ENCODE measurements at places on chromosomes 16 and 17. TPM values are rescaled to one million over a fixed set of nuclear protein-coding genes. Genes with fewer than 3 reads are reported as not detected.

The PRAC1 gene
- not detected for total RNA-seq

The PIPOX gene
- total RNA-seq = 1.7 TPM

The EVPL gene
- not detected for total RNA-seq

The TMIGD1 gene
- total RNA-seq = not detected

The IGFALS gene
- total RNA-seq = not detected

The MFAP4 gene
- total RNA-seq = 0.13 TPM

The SDR42E2 gene
- not detected for total RNA-seq

The OTOP3 gene
- total RNA-seq = not detected

The SBK1 gene
- total RNA-seq = 0.06 TPM

The KRT23 gene
- total RNA-seq = not detected

The CA5A gene
- not detected for total RNA-seq

The ITGAD gene
- total RNA-seq = not detected

The ODAD4 gene
- total RNA-seq = 0.19 TPM

The SCIMP gene
- total RNA-seq = not detected

The CCL17 gene
- not detected for total RNA-seq

DNA sequence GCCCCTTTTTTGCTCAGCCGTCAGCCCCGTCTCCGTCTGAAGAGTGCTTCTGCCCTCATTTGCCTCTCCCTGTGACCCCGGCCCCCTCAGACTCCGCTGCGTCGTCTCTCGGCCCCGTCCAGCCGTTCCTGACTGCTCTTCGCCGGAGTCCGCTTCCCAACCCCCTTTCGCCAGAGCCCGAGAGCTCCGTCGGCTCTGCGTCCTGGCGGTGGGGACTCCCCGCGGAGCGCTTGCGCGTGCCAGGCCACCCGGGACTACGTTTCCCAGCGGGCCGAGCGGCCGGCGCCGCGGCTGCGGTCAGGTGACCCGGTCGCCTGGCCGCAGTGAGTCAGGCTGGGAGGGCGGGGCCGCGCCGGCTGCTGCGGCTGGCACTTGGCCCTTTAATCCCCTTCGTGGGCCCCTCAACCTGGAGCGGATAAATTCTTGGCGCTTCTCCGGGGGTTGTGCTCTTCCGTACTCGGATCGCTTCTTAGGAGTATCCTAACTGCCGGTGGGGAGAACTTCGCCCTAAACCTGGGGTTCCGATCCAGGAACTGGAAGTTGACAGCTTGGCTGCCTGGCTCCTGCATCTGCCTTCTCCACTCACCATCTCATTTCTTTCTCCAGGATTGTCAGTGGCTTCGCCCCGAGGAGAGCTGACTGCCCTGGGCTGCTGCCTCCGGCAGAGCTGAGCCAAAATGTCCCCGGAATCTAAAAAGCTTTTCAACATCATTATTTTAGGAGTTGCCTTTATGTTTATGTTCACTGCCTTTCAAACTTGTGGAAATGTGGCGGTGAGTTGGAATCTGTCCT lies at the start of gene MFSD11:
TSS of gene MFSD11 (plus strand) at position 444 of the 792 bp plus-strand sequence. CDS start at position 678, 234 bp downstream.
- peak; percentile 90 for DNase-seq

DNA sequence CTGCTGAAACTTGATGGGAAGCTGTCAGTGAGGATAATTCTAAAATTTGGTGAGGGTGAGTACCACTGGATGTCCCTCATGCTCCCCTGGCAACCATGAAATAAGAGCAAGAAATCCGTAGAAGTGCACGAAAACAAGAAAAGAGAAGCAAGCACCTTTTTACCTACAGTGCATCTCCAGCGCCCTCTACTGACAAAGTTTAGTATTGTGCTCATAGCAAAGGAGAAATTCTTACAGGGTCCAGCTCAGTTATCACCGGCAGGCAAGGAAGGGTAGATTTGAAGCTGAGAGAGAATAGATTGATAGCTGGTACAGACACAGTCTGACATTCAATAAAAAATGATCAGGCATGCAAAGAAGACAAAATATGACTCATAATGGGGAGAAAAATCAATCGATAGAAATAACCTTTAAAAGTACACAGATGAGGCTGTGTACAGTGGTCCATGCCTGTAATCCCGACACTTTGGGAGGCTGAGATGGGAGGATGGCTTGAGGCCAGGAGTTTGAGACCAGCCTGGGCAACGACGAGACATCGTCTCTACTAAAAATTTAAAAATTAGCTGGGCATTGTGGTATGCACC lies 28.3 kb upstream of the TEX2 start:
- peak; percentile 11 for DNase-seq

- DNase-seq = no peak
These were observed 123.7 kb downstream of the ABCC1 start for GRCh38 chr16:16073001-16073545.

DNA sequence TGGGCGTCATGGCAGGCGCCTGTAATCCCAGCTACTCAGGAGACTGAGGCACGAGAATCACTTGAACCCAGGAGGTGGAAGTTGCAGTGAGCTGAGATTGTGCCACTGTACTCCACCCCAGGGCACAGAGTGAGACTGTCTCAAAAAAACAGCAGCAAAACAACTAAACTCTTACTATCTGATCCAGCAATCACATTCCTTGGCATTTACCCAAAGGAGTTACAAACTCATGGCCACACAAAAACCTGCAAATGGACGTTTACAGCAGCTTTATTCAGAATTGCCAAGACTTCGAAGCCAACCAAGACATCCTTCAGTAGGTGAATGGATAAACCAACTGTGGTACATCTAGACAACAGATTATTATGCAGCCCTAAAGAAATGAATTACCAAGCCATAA lies 4.0 kb downstream of the SIAH1 start:
- DNase-seq = no peak

- no peak for DNase-seq
These were observed 204.5 kb upstream of the ZFHX3 start for GRCh38 chr16:73252446-73252845.

GRCh38 chr16:13772782-13773181 lies 147.2 kb upstream of the ERCC4 start:
- no peak for DNase-seq

DNA sequence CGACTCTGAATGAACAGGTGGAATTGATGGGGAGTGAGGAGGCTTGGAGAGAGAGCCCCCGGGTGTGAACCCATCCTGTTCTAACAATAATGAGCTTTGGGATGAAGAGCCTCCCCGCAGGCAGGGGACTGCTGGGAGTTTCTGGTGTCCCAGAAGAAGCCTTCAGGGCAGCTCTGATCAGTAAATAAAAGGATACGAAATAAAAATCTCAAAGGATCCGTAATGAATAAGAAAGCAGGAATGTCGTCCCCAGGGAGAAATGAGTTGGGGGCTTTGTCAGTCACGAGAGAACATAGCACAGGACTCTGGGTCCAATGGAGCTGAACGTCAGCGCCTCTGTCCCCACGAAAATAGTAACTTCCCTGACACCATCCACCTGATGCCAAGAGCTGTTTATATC lies 113.4 kb downstream of the PITPNC1 start:
- DNase-seq = peak; percentile 45

DNA sequence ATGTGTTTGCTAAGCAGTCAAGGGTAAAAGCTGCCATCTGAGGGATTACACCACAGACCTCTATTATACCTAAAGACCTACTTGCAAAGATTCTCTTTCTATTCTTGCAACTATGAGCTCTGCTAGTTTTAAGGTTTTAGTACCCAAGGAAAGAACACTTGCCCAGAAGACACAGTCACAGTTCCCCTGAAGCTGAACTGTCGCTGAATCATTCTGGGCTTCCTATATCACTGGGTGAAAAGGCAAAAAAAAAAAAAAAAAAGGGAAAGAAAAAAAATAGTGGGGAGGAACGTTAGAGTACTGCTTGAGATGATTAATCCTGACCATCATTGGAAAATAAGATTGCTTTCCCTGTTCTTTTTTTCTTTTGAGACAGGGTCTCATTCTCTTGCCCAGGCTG lies 37.9 kb downstream of the LYRM1 start:
- DNase-seq = peak; percentile 54

- no peak for DNase-seq
These were observed 44.0 kb downstream of the CCDC182 start for GRCh38 chr17:57701124-57701523.

- no peak for DNase-seq
These were observed 3.8 kb upstream of the NAT9 start for GRCh38 chr17:74779948-74780400.

- peak; percentile 34 for DNase-seq
These were observed 34.9 kb downstream of the CMC2 start for GRCh38 chr16:80971819-80972218.

GRCh38 chr17:2215616-2216364 lies 87.8 kb downstream of the SMG6 start:
- DNase-seq = peak; percentile 71

DNA sequence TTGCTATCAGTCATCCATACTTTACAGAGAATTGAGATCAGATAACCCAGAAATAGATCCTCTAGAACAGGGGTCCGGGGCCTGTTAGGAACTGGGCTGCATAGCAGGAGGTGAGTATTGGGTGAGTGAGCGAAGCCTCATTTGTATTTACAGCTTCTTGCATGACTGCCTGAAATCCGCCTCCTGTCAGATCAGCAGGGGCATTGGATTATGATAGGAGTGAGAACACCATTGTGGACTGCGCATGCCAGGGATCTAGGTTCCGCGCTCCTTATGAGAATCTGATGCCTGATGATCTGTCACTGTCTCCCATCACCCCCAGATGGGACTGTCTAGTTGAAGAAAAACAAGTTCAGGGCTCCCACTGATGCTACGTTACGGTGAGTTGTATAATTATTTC lies 13.0 kb upstream of the SCIMP start:
- DNase-seq = no peak

DNA sequence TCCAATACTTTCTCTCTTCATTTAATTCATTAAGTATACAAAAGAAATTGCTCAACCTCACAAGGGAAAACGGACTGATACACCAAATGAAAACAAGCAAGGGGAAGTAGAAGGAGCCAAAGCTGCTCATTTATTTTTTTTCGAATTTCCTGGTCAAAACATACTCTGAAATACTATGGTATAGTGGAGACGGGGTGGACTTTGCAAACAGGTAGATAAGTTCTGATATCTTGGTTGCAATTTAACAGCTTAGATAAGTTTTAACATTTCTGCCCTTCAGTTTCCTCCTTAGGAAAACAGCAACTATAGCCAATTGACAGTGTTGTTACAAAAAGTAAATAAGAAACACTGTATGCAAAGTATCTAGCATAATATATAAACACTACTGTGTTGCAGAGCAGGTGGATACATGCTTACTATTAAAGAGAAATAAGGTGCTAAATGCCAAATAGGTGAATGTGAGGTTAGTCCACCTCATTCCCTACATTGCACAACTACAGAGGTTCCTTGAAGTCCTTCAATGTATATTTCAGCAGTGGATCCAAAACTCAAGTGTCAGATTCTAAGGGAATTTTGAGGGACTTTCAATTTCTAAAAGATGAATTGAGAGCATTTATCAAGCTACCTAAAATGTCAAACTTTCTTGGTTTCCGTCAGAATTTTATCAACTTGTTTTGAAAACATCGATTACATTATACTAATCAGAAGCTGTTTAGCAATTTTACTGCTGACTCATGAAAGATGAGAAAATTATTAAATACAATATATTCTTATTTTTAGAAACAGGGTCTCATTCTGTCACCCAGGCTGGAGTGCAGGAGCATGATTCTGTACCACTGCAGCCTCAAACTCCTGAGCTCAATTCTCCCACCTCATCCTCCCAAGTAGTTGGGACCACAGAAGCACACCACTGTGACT lies 11.0 kb downstream of the CCDC47 start:
- DNase-seq = no peak

DNA sequence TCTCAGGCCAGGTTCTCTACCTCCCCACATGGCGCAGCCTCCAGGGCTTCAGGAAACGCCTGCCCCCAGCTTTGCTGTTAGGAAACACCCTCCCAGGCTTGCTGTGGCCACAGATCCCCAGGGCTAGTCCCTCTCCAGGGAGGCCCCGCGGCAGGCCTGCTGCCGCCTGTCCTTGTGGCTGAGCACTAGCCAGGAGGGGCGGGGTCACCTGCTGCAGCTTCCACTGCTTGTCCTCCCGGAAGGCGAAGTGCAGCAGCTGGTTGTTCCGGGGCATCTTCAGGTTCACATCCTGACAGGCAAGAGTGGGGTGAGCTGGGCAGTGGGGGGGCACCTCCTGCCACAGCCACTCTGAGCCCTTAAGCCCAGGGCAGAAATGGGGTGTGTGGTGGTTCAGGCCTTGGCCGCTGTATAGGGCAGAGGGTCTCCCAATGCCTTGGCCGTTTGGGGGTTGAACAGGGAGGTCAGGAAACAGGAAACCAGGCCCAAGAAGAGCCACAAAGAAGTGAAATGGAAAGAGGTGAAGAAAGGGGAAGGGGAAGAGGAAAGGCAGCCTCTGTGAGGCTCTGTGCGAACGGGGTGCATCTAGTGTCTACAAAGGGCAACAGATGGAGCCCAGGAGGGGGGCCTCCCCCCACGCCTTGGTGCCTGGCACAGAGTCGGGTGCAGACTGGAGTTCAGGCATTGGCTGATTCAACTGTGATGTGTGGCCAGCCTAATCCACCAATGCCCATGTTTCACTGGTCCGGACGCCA lies 2.0 kb downstream of the ROGDI start:
- DNase-seq = no peak

DNA sequence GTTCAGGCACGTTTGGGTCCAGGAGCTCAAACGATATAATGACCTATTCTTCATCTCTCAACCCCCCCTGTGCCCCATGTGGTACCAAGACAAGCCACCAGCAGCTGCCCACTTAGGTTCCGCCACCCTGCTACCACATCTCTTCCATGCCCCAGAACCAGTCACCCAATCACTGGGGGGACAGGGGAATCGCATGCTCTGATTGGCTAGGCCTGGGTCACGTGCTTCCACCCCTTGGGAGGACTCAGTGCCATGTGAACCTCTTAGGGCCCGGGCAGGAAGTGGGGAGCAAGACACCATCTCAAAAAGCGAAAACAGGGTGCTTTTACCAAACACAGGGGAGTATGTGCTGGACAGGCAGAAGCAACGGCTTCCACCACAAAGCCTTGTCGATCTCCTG lies 91.3 kb downstream of the KATNIP start:
- DNase-seq = no peak

DNA sequence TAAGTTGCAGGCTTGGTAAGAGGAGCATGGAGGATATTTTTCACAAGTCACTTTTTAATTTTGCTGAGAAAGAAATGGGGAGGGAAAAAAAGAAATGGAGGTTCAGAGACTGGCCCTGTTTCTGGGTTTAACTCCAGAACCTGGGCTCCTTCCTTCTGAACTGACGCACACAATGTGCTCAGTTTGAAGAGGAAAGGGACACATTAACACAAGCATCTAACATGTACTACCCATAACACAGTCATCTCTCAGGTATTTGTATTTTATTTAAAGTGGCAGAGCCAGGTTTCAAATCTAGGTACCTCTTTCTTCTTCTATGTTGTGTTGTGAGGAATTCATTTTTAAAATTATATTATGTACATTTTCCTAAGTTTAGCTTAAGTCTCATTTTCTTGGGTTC lies 5.3 kb upstream of the TMEM100 start:
- peak; percentile 40 for DNase-seq

Data from LHCN-M2 (cell line).